ENCODE measurements at places on chromosomes 7 and 10.

DNA sequence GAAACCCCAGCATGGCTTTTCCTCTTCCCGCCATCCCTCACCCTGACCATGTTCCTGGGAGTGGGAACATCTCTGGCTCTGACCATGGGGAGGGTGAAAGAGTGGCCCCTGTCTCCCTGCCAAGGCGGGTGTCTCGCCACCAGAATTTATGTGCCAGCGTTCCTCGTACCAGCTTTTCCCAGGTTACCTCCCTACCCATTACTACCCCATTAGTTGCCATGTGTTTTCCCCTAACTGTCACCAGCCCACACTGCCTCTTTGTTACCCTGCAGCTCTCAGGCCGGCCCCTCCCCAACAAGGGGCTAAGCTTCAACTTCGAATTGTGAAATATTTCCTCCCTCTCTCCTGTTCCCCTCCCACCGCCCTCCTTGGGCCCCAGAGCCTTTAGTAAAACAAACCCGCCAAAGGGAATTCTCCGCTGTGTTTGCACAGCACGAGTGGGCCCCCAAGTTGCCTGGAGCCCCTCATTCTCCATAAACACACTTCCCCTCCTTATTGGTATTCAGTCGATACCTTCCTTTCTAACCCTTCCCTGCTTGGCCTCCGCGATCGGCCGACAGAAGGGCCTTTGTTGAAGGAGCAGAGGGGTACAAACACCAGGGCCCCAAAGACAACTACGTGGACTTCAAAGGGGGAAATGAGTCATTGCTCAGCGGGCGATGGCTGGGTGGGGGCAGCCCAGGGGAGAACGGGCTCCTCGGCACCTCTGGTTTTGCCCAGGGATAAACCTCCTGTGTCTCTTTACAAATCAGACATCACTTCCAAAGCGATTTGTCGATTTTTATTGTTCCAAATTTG, 45.5 kb downstream of the SLIT1 start:
- H3K27ac ChIP-seq, result no peak overlapping the region
- no peak overlapping the region for H3K4me3 ChIP-seq
- no peaks in the 10 kb centered on the region for H3K4me1 ChIP-seq
- H3K27me3 ChIP-seq, result no peaks in the 10 kb centered on the region

DNA sequence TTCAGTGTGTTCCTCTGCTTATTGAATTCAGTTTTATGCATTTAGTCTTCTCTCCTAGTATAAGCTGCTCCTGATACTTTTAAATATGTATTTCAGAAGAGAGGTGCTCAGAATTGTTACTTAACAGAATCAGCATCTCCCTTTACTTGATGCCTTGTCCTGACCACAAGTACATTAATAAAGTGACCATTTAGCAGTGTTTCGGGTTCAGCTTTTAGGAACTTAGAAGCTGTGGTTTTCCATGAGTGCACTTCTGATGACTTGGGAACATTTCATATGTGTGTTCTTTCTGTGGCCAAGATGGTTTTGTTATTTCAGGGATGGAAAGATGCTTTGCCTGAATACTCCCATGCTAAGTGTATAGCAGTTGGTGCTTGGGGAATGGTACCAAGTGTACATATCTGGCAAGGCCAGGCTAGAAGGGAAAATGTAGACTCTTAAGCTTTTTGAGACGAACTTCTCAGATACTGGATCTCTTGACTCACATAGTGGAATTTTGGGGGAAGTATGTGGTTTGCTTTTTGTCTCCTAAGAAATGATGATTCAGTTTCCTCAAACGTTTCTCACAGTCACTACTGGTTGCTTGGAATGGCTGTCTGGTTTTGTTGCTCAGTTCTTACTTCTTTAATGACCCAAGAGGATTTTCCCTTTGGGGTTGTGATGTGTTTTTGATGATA, 17.2 kb downstream of the SGPL1 start:
- no peaks in the 10 kb centered on the region for H3K27me3 ChIP-seq
- H3K4me1 ChIP-seq, result peaks cover 37% of the 10 kb centered on the region
- no peak for DNase-seq
- no peaks in the 10 kb centered on the region for H3K36me3 ChIP-seq
- H3K4me3 ChIP-seq, result no peak overlapping the region

GRCh38 chr7:149879766-149880637, 6.2 kb downstream of the ATP6V0E2 start:
- H3K27me3 ChIP-seq, result no peaks in the 10 kb centered on the region
- H3K27ac ChIP-seq, result no peak overlapping the region
- no peak for DNase-seq
- no peaks in the 10 kb centered on the region for H3K36me3 ChIP-seq

- no peaks in the 10 kb centered on the region for H3K27me3 ChIP-seq
- H3K27ac ChIP-seq, result no peak overlapping the region
- no peak for DNase-seq
- no peaks in the 10 kb centered on the region for H3K4me1 ChIP-seq
- H3K36me3 ChIP-seq, result no peaks in the 10 kb centered on the region
Measured at GRCh38 chr7:116969371-116969902, 16.1 kb downstream of the ST7 start.

DNA sequence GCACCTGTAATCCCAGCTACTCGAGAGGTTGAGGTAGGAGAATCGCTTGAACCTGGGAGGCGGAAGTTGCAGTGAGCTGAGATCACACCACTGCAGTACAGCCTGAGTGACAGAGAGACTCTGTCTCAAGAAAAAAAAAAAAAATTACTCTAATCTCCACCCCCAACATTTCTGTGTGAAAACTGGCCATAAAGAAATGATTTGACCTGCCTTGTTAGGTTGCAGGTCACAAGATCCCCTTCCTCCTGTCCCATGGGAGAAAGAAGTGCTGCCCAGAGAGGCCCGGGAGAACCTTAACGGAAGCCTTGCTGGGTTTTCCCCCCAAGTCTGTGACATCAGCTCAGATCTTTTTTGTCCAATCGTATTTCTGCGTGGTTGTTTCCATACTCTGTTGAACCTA, 8.7 kb upstream of the CALHM1 start:
- H3K27me3 ChIP-seq, result no peaks in the 10 kb centered on the region
- no peak overlapping the region for H3K27ac ChIP-seq
- H3K4me1 ChIP-seq, result peaks cover 14% of the 10 kb centered on the region
- H3K36me3 ChIP-seq, result no peaks in the 10 kb centered on the region
